Memory B cell (primary cell): ENCODE measurements at places on chromosomes 2 and 18.

- DNase-seq: no peak
Measured at GRCh38 chr2:8408560-8409460, 273.0 kb upstream of the ID2 start.

DNA sequence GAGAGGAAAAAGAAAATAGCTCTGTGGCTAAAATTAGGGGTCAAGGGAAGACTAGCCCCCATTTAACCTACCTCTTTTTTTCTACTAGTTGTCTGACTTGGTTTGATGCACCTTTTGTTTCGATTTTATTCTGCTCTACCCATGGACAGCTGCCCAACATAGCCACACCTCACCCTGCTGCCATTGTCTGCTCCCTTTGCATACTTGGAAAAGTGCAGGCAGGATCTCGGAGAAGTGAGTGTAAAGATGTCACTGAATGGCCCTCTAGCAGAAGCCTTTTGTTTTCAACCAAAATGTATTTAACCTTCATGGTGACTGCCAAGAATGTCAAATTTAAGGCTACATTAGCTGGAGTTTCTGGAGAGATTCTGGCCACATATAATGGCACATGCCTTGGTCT, 62.9 kb downstream of the SETBP1 start:
- no peak for DNase-seq

- no peak for DNase-seq
Measured at GRCh38 chr2:184734338-184734737, 136.0 kb downstream of the ZNF804A start.

DNA sequence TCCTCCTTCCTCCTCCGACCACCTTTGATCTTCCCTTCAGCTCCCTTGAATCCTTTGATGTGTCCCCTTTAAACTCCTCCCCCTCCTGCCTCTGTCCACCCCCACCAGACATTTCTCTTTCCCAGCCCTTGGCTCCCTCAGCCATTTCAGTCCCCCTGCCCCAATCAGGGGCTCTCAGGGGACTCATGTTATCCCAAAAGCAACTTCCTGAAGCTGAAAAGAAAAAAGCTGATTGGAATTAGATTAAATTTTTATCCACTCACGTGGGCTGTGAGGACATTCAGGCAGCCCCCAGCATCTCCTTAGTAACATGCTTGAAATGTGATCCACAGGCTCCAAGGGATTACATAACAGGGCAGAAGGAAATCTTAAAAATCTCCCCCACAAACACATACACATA, 81.3 kb downstream of the NEURL3 start:
- no peak for DNase-seq

- no peak for DNase-seq
Measured at GRCh38 chr18:4758980-4759379, 303.9 kb upstream of the DLGAP1 start.

GRCh38 chr2:116802671-116803070, 1011.8 kb upstream of the DDX18 start:
- DNase-seq: no peak

GRCh38 chr2:99495115-99495860, 5.5 kb upstream of the REV1 start:
- no peak for DNase-seq

GRCh38 chr2:213066443-213066743, 85.0 kb downstream of the IKZF2 start:
- no peak for DNase-seq

GRCh38 chr2:201234663-201235135, 25.6 kb upstream of the CASP8 start:
- no peak for DNase-seq

DNA sequence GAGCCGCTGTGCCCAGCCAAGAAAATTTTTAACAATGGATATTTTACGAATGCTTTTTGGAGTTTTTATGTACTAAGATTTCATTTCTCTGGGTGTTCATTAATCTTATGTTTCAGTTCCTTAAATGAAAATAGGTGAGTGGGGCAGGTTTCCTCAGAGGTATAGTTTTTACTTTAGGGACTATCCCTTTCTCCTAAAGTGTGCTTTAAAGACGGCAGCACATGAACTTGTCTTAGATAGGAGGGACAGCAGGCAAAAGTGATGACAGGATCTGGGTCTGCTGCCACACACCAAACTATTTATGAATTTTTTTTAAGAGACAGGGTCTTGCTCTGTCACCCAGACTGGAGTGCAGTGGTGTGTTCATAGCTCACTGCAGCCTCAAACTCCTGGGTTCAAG, 8.0 kb upstream of the REL start:
- peak; percentile 32 for DNase-seq

GRCh38 chr2:236101311-236101950, 66.8 kb downstream of the GBX2 start:
- DNase-seq: no peak

DNA sequence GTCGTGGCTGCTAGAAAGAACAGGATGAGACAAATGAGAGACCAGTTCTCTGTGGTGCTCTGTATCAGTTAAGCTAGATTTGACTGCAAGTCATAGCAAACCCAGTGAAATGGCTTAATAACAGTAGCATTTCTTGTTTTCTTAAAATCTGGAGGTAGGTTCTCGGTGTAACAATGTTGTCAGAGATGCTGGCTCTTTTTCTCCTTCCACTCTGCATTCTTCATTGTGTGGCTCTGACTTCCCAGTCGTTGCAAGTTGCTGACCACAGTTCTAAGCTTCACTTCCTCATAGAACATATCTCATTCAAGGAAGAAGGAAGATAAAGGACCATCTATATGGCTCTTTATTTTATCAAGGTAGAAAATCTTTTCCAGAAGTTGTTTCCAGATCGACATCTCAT, 7.9 kb upstream of the CKAP2L start:
- DNase-seq: no peak

- DNase-seq: no peak
Measured at GRCh38 chr2:157746234-157746950, 117.7 kb upstream of the ACVR1C start.

GRCh38 chr2:218329826-218330593, 26.6 kb upstream of the CATIP start:
- peak; percentile 7 for DNase-seq

DNA sequence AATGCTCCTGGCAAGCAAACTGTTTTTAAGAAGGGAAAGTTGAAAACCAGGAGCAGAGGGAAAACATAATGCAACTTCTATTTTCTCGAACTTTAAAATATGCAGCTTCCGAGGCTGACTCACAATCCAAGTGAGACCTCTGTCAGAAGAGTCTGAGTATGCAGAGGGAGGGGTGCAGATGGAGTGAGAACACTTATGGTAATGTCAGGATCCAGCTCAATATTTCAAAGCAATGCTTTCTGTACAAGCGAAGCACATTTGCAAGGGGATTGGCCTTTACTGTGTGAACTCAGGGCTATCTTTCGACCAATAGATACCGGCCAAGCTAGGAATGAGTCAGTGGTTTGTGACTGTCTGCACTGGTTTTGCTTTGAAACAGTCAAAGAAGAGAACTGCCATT, 242.7 kb downstream of the CNTNAP5 start:
- DNase-seq: no peak

GRCh38 chr2:216503159-216503629, 4.5 kb downstream of the RPL37A start:
- no peak for DNase-seq

GRCh38 chr2:63678085-63678484, 89.3 kb downstream of the MDH1 start:
- no peak for DNase-seq

DNA sequence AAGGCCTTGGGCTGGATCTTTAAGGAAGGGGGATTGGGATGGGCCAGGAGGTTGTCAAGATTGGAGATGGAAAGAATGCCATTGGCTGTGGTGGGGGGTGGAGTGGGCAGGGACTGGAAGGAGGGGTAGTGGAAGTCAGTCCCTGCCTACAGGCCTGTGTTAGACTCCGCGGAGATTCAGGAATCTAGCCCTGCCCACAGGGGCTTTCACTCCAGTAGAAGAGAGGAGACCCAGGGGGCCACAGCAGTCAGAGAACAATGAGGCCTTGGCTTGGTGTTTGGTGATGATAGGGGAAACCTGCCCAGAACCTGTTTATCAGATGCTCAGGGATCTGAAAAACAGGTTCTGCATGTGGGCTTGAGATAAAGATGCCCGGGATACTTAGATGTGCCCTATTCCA, 6.1 kb downstream of the STEAP3 start:
- DNase-seq: no peak

GRCh38 chr2:114421781-114422180, 20.7 kb upstream of the DPP10 start:
- no peak for DNase-seq
